HFFc6 (cell line): ENCODE measurements at places on chromosomes 1 and 21. TPM values are rescaled to one million over a fixed set of nuclear protein-coding genes. Genes with fewer than 3 reads are reported as not detected.

DNA sequence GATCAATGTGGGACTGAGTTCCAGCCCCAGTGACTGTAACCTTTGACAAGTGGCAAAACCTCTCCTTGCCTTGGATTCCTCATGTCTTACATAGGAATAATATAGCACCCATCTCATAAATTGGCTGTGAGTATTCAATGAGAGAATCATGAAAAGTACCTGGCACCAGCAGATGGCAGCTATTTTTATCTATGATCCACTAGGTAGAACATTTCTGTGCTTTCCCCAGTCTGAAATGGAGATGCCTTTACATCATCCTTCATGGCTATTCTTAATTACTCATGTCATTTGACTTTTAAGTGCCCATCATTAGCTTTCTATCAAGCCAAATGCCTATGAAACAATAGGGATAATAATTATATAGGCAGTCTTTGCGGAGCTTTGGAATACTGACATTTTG is 130.1 kb downstream of the TGFB2 start:
- DNase-seq, result no peak

The KCNT2 gene
- 0.24 to 1.1 TPM (median 0.65 TPM) in 3 replicates for total RNA-seq

The SMCP gene
- not detected in 3 replicates for total RNA-seq

GRCh38 chr21:26790296-26790695 is 54.9 kb downstream of the ADAMTS1 start:
- no peak for DNase-seq

DNA sequence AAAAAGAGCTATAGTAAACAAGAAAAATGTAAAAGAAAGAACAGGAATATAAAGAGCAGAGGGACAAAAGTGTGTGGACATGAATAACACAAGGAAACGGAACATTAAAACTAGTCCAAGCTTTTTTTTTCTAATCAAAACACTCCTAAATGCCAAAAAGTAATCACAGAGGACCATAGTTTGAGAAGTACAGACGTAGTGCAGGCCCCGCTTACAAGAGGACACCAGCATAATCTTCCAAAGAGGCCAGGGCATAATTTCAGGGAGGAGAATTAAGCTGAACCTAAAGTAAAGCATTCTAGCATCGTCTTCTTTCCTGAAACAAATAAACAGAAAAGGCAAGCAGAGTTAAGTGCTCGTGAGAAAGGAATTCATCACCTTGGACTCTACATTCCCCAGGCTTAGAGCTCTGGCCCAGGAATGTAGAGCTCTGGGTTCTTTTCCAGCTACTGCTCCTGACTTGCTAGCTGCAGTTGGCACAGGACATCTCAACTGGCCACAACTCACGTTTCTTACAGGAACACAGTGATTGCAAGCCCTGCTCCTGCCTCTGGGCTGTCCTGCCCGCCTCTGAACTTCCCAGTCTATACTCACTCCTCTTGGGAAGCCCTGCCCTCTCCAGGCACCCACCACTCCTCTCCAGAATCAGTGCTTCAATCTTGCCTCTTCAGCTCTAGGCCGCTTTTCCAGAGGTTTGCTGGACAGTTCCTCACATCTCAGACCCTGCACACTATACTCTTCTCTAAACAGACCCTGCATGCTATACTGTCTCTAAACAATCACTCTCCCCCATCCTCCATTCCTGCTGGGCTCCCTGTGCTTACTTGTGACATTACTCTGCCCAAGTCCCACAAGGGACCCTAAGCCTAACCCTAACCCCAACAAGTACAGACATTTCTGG is 9.8 kb downstream of the RGS8 start:
- DNase-seq, result no peak

The IL6R gene
- total RNA-seq, result 2.1 and 2.3 TPM in 2 replicates

GRCh38 chr21:45119812-45120211 is 45.4 kb downstream of the ADARB1 start:
- no peak for DNase-seq
